ENCODE measurements at places on chromosomes 1 and 21.

GRCh38 chr1:29805896-29806160, 569.5 kb downstream of the PTPRU start:
- no peak for DNase-seq

- no peak for DNase-seq
These were observed 182.3 kb downstream of the SDCCAG8 start for GRCh38 chr1:243438146-243438545.

DNA sequence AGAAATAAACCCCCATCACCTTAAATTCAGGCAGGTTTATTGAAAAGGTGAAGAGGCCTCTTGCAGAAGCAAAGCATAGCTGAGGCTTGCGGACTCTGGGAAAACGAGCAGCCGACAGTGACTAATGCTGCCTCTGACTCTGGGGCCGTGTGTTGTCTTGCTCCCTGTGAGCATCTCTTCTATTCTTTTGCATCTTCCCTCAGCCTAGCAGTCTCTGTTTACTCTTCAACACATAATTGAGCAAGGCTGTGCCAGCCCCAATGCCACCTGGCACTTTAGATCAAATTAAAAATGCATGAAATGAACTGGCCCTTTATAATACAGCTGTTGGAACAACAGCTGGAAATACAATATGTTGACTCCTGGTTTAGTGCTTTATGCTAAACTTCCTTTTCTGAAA, 18.4 kb upstream of the REG4 start:
- DNase-seq, result peak; percentile 1

GRCh38 chr1:13543451-13544220, 29.8 kb upstream of the LRRC38 start:
- DNase-seq, result peak; percentile 43

DNA sequence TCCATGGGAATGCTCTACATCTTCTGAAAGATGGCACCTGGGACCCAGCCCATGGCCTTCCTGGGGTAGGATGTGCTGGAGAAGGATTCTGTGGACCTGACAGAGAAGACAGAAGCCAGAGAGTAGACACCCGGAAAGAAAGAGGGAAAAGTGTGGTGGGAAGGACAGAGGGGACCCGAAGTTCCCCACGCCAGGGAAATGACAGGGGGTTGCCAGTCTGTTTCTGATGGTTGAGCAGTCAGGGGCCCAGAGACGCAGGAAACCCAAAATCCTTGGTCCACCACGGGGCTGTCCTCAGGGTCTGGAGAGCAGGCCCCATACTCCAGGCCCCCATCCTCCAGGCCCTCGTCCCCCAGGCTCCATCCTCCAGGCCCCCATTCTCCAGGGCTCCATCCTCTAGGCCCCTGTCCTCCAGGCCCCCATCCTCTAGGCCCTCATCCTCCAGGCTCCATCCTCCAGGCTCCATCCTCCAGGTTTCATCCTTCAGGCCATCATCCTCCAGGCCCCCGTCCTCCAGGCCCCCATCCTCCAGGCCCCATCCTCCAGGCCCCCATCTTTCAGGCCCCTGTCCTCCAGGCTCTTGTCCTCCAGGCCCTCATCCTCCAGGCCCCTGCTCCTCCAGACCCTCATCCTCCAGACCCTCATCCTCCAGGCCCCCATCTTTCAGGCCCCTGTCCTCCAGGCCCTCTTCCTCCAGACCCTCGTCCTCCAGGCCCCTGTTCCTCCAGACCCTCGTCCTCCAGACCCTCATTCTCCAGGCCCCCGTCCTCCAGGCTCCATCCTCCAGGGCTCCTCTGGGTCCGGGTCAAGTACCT, 1.0 kb upstream of the TFF2 start:
- no peak for DNase-seq

DNA sequence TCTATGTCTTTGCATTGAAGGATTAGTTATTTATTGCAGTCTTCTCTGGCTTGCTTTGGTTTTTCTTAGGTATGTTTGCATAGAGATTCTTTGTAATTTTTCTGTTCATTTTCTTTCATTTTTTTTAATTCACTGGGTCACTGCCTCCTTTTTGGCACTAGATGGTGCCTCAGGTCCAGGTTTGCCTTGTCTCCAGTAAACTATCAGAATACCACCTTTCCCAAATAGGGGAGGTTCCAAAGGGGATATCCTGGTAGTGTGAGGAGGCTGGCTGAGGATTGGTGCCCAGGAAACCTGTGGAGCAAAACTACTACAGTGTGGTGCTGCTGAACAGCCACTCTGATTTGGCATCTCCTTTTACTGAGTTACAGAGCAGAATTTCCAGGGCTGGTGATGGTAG, 257.1 kb downstream of the KCTD3 start:
- DNase-seq, result no peak

- no peak for DNase-seq
These were observed at the start of gene OR2AJ1 for GRCh38 chr1:247924868-247925267. Gene OR2AJ1, plus strand, starts transcription at chr1:247924889. Its CDS starts 8,880 bp downstream, at chr1:247933769.

- no peak for DNase-seq
These were observed 2.8 kb upstream of the COL18A1 start for GRCh38 chr21:45401916-45402900.

GRCh38 chr1:70358921-70359564, 4.5 kb upstream of the ANKRD13C start:
- no peak for DNase-seq

- no peak for DNase-seq
These were observed 20.3 kb downstream of the PDC start for GRCh38 chr1:186440584-186440983.

- DNase-seq, result no peak
These were observed at the start of gene LRRC53 for GRCh38 chr1:74512170-74512915. Gene LRRC53, minus strand, starts transcription at chr1:74512611. Its CDS starts 29,262 bp downstream, at chr1:74483349.

GRCh38 chr1:179007233-179007632, 18.5 kb upstream of the FAM20B start:
- DNase-seq, result no peak

DNA sequence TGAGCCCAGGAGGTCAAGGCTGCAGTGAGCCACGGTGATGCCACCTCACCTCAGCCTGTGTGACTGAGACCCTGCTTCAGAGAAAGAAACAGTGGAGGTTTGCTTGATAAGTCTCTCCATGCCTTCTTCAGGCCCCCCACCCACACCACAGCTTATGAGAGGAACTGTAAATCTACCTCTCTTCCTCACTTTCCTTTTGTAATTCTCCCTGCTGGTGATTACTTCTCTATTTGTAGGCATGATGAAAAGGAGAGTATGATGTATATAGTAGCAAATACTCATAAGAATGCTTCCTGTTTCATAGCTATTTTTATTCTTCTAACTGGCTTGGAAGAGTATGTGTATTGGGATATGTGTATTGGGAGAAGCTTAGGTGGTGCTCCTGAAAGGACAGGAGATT, 186.3 kb downstream of the VPS13D start:
- no peak for DNase-seq

- DNase-seq, result no peak
These were observed 12.8 kb upstream of the SKI start for GRCh38 chr1:2215329-2215728.

GRCh38 chr1:37725851-37726613, 33.7 kb downstream of the CDCA8 start:
- DNase-seq, result peak; percentile 50

- DNase-seq, result peak; percentile 48
These were observed 72.2 kb upstream of the SELENON start for GRCh38 chr1:25727635-25728286.

- no peak for DNase-seq
These were observed 276.9 kb downstream of the SIPA1L2 start for GRCh38 chr1:232353001-232353400.

DNA sequence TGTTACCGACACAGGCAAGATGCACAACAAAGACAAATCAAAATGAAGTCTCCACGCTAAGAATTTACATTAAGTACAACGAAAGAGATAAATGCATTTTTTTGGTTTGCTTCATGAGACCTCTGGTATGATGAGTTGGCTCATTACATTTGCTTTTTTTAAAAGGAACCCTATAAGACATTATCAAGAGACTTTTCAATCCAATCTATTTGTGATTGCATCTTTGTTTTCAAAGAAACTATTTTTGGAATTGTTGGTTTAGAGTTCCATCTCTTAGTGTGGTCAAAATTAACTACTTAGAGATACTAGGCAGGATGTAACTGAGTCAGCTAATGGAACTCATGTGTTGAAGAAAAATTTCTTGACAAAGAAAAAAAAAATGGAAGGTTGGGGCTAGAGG, 200.1 kb downstream of the ZC3H11B start:
- no peak for DNase-seq

DNA sequence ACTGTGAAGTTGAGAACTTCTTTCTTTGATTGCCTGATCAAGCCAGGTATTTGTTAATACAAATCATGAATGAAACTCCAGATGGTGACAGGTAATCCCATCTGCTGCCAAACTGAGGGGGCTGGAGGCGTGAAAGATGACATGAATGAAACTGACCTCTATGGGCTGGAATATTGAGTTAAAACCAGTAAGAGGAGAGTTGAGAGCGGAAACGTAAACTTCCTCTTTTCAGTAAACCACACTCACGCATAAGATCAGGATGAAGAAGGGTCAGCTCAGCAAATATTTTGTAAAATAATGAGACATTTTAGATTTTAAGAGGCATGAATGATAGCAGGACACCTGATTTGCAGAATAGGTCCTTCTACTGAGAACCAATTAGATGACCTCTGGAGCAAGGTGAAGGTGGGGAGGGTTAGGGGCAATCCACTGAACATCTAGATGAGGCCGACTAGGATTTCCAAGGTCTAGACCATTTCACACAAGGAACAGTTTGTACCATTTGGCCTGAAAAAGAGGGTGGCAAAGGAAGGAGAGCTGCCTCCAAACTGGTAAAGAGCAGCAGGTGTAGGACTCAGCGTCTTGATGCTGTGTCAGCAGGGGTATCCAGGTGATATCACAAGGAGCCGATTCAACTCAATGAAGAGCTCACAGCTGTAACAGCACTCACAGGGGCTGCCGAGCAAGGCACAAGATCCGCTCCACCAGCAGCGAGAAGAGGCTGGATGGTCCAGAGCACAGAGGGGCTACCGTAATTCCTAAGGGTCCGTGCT, 132.6 kb downstream of the NTPCR start:
- DNase-seq, result no peak

DNA sequence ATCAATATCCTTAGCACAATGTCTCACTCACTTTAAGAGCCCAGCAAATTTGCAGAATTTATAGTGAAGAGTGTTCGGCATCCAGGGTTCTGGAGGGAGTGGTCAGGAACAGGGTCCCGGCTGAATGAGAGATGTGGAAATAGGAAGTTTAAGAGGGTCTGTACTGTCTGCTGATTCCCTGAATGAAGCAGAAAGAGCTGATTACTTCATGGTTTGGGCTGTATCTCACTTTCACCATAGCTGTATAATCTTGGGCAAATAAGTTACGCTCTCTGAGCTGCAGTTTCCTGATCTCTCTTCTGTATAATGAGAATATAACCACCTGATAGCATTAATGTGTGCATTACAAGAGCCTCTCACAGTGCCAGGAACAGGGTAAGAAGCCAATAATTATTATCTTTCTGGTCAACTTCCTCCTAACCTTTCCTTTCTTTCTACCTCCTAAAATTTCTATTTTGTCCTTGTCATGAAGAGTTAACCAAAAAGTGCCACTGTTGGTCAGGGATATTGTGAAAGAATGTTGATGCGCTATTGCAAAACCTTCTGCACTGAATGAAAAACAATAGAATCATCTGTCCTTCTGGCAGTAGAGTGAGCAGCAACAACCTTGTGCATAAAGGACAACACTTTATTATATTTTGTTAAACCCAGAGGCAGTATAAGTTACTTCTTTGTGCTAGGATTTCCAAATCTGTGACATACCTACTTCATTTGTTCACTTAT, 14.7 kb upstream of the PTGFR start:
- no peak for DNase-seq

DNA sequence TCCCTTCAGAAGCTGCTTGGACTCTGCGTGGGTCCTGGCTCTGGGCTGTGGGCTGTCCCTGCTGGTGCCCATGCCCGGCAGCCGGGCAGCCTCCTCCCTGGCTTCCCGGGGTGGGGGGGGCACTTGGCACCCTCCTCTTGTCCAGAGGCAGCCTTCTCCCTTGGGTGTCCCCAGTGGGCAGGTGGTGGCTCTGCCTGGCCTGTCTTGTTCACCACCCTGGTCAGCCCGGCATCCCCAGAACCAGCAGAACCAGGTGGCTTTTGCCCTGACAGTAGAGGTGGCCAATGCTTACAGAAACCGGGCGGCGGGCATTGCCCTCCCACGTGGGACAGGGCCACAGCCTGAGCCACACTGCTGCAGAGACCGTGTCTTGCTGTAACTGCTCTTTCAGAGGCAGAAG, 38.0 kb downstream of the CFAP74 start:
- DNase-seq, result no peak

DNA sequence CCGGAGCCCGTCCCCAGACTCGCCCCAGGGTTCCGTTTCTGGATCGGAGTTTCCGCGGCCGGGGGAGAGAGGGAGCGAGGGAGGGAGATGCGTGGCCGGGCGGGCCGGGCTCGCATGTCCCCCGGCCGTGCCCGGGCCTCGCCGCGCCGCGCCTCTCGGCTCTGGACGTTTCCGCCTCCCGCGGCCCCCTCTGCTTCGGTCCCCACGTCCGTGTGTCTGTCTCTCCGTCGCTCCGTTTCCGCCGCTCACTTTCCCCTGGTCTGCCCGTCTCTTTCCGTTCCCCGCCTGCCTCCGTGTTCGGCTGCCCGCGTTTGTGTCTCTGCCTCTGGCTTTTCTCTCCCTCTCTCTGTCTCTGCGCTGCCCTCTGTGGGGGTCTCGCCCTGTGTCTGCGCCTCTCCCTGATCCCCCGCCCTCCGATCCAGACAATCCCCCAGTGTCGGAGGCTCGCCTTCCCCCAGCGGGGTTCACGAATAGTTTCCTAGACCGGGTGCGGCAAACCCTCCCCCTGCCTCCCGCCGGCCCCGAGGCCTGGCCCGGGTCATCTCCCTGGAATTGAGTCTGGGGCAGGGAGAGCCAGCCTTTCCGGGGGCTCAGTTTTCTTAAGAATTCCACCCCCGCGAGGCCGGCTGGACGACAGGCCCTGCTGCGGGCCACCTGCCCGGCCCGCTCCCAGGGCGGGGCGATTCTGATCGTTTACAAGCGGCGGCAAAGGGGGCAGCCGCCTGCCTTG, 735 bp downstream of the NBL1 start:
- DNase-seq, result no peak

GRCh38 chr21:41167348-41168342, at the start of gene BACE2:
Gene BACE2, plus strand, starts transcription at chr21:41168160. Its CDS starts 104 bp downstream, at chr21:41168264.
- peak; percentile 49 for DNase-seq

- no peak for DNase-seq
These were observed 26.1 kb downstream of the ATP5PF start for GRCh38 chr21:25708467-25709065.

GRCh38 chr1:223363057-223363855, 720 bp downstream of the SUSD4 start:
- DNase-seq, result no peak

DNA sequence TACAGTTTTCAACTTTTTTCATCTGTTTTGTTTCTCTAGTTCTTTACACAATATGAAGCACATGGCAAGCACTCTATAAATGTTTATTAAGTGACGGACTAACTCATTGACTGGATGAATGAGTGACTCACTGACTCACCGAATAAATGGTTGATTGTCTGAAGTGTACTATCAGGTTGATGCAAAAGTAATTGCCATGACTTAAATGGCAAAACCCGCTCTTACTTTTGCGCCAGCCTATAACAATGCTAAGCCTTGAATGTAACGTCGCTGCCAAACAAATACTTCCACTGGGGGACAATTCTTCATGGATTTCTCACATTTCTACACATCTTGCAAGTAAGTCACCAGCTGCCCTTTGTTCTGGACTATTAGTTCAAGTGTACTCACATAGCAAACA, 109.0 kb upstream of the KCTD3 start:
- no peak for DNase-seq

All from hippocampal formation (tissue), 2 donors.